HL-60 (cell line): ENCODE measurements at places on chromosomes 5 and 9.

DNA sequence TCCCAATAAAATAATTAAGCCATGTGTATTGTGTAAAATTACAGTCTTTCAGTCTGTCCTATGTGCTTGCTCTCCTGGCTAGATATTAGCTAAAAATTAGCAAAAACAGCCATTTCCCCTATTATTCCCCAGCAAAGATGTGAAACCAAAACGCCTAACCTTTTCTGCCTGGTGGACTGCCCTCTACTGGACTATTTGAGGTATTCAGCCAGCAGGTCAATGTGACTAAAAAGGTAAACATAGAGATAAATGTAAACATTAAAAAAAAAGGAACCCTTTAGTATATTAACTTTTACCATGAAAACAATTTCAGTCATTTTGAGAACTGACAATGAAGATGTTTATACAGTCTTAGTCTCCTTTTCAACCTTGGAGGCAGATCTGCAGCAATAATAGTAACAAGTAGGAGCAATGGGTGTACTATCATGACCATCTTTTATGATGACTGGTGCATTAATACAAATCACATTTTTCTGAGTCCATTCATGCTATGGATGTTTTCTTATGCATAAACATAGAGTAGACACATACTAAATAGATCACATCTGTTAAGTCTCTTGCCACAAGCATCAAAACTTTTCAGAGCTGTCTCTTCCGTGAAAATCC, 10.1 kb downstream of the ATG12 start:
- no peak for DNase-seq

GRCh38 chr5:154697371-154697770, 57.8 kb upstream of the LARP1 start:
- DNase-seq: no peak

- no peak for DNase-seq
These were observed 55.2 kb downstream of the PLK2 start for GRCh38 chr5:58404734-58405133.

- DNase-seq: no peak
These were observed 172.8 kb upstream of the PLCXD3 start for GRCh38 chr5:41683181-41683580.
